ENCODE measurements at places on chromosomes 1 and 21. TPM values are rescaled to one million over a fixed set of nuclear protein-coding genes. Genes with fewer than 3 reads are reported as not detected.

Gene NBPF10
- polyA plus RNA-seq, result 0.19 TPM

Gene EXO1
- polyA plus RNA-seq, result 0.07 TPM

Gene SOX13
- 8.5 TPM for polyA plus RNA-seq

Gene PLEKHA6
- 12.8 TPM for polyA plus RNA-seq

Gene TMEM240
- polyA plus RNA-seq, result 1.5 TPM

Gene LRRC8C
- polyA plus RNA-seq, result 3.2 TPM

Gene SYCP1
- not detected for polyA plus RNA-seq

Gene KLF17
- not detected for polyA plus RNA-seq

Gene LRRC40
- 6.7 TPM for polyA plus RNA-seq
